Epithelial cell of alveolus of lung (primary cell): ENCODE measurements at places on chromosomes 7 and 10. TPM values are rescaled to one million over a fixed set of nuclear protein-coding genes. Genes with fewer than 3 reads are reported as not detected.

Gene PRSS1
- total RNA-seq: 0.24 and 0.91 TPM in 2 replicates

Gene SPDYE8
- total RNA-seq: not detected in 2 replicates

Gene ZNF467
- 3.0 and 27.9 TPM in 2 replicates for total RNA-seq

Gene CCDC146
- total RNA-seq: 0.24 and 0.26 TPM in 2 replicates

Gene CYP2C8
- total RNA-seq: not detected in 2 replicates
